ENCODE measurements at places on chromosomes 11 and 22. TPM values are rescaled to one million over a fixed set of nuclear protein-coding genes. Genes with fewer than 3 reads are reported as not detected.

GRCh38 chr11:32444186-32444585, 8.8 kb upstream of the WT1 start:
- DNase-seq, result no peak

DNA sequence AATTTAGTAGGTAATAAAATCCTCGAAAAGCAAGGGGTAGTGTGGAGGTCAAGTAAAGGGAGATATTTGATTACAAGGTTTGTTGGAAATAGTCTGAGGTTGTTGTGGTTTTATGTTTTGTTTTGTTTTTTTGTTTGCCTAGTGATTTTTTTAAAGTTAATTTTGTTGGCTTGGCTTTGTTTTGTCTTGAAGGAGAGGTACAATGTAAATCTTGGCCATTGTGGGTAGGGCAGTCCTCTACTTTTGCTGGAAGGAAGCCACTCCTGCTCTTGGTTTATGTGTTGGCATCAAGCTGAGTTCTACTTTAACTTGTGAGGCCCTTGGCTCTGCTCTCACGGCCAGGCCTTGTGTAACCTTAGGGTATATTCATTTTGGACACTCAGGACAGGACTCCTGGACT, 3.2 kb downstream of the AMOTL1 start:
- DNase-seq, result no peak

GRCh38 chr22:23791738-23792645, 5.2 kb downstream of the SMARCB1 start:
- DNase-seq, result no peak

GRCh38 chr11:83571302-83571701, 285.1 kb upstream of the CCDC90B start:
- no peak for DNase-seq

TRIM51G gene
- total RNA-seq, result not detected

CRYBB2 gene
- total RNA-seq, result not detected

DNA sequence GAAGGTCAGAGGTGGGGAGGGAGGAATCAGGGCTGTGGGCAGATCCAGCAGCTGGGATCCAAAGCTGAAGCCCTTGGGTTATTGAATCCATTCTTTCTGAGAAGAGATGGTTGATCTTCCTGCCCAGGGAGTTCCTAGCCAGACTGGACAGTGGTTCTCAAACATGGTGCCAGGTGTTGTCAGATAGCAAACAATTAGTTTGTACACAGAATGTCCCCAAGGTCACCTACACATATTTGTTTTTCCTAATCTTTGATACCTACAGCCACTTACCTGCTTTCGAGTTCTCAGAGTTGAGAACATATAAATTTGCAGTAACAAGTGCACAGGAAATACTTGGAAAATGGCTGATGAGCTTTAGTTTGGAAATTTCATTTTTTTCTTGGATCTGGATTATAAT, 54.5 kb downstream of the BMAL1 start:
- DNase-seq, result no peak

DNA sequence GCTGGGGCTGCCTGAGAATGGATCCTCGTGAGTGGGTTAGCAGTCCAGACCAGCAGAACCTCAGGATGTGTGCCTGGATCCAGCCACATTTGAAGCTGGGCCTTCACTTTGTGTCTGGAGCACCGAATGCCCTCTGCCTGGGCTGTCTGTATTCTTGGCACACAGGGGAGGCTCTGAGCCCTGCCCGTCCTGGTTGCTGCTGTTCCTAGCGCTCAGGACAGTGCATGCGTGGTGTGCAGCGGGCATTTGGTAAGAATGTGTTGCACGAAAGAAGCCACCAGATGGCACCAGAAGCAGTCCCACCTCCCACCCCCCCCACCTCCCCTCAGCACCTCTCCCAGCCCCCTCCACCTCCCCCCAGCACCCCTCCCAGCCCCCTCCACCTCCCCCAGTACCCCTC, 4.1 kb upstream of the MAPK11 start:
- peak; percentile 62 for DNase-seq

GRCh38 chr11:90594658-90595057, 371.8 kb upstream of the CHORDC1 start:
- DNase-seq, result no peak

RFPL1 gene
- not detected for total RNA-seq

SLC22A25 gene
- total RNA-seq, result not detected

- DNase-seq, result no peak
Observed at GRCh38 chr11:86469491-86470388, 95.1 kb downstream of the CCDC81 start.

- no peak for DNase-seq
Observed at GRCh38 chr11:10481560-10482349, 26.7 kb downstream of the AMPD3 start.

Measured in Daoy (cell line).